ENCODE measurements at places on chromosomes 3 and 15. TPM values are rescaled to one million over a fixed set of nuclear protein-coding genes. Genes with fewer than 3 reads are reported as not detected.

The IGF2BP2 gene
- not detected for total RNA-seq

The ATP2B2 gene
- total RNA-seq, result not detected

GRCh38 chr3:80734920-80735319 is 967.1 kb upstream of the ROBO1 start:
- DNase-seq, result no peak

- no peak for DNase-seq
Observed at GRCh38 chr3:131018970-131019369, 7.7 kb downstream of the ASTE1 start.

DNA sequence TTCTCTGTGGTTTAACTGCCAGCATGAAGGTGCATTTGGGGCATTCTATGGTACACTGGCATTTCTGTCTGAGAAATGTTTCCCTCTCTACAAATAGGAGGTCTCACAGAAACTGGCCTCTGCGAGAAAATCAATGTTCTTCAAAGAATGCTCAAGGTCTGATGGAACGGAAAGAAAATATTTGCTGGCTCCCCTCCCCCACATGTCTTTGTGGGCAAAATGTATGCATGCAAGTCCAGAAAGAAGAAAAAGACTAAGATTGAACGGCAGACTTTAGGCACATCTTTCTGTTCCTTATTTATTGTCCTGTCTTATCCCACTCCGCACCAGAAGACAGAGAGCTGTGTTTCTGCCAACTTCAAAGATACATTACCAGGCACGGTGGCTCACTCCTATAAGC is 83.9 kb upstream of the PSMD6 start:
- no peak for DNase-seq

DNA sequence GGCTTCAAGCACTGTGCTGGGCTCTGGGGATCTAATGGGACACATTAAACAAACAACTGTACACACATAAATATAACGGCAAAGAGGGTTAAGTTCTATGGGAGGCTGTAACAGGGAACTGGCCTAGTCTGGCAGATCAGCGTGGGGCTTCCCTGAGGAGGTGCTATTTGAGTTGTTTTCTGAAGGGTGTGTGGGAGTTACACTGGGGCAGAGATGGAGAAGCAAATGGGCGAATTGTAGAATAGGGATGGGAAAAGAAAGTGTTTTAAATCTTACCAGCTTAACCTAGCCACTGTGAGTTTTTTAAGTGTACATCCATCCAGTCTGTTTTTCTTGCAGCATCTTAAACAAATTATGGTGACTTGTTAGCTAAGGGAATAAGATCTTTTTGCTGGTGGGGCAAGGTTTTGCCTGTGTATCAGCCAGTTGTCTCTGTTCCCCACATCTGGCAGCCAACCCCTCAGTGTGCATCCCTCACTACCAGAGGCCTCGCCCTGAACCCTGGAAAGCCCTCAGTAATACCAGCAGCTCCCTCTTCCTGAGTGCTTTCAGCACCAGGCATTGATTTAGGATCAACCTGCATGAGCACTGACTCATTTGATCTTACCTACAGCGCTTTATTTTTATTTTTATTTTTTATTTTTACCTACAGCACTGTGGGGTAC is 10.9 kb upstream of the IL16 start:
- no peak for DNase-seq

- no peak for DNase-seq
Observed at GRCh38 chr15:48493763-48494225, 151.7 kb downstream of the FBN1 start.

DNA sequence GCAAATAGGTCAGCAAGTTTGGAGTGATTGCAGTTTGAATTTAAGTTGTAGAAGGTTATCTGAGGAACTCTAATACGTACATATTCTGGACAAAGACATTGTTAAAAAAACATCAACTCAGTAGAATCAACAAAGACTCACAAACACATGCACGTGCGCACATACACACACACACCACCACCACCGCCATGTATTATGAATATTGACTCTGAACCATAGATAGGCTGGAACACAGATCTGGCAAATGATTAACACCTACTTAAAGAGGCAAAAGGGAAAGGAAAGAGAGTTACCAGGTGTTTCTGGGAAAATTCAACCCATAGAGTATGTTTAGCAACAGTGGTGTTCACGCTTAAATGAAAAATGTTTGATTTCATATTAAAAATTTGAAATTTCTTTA is 334.2 kb upstream of the ALCAM start:
- no peak for DNase-seq

DNA sequence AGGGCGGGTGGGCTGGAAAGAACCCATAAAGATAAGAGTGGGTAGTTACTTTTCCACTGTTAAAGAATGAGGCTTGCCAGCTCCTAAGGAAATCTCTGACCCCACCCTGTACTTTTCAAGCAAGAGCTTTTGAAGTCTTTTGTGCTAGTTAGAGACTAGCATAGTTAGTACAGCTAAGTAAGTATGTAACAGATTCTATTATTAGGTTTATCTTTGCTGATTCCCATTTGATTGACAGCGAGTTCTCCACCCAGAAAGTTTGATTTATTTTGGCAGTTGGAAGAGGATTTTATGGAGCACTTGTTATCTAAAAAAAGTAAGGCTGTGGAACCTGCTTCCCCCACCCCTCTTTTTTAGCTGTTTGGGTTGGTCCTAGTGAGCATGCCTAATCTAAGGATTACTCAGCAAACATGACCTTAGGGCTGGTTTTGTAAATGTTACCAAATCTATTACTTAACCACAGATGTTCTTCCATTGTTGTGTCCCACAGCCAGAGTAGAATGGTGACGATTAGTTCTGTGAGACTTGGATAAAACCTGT is 57.6 kb downstream of the FNDC3B start:
- DNase-seq, result no peak

Measured in activated CD4-positive, alpha-beta T cell treated with anti-CD3 and anti-CD28 coated beads, Interleukin-2, amount 10 ng/mL, durations not matched to agents 7 days and 5 days (primary cell).